Astrocyte (in vitro differentiated cells and primary cell): ENCODE measurements at places on chromosomes 4 and X.
A peak's percentile ranks its signal among the peaks of the same experiment; 100 is the strongest.

DNA sequence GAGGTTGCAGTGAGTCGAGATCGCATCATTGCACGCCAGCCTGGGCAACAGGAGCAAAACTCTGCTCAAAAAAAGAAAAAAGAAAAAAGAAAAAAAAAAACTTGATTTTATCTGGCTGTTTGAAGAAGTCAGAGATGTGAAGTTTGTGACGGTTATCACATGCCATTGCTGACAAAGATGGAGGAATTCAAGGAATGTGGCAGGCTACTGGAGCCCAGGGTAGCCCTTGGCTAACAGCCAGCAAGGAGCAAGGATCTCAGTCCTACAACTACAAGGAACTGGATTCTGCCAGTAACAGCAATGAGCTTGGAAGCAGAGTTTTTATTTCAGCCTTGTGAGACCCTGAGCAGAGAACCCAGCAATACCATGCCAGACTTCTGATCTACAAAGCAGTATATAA is 24.3 kb upstream of the TET2 start:
- peak; percentile 37 for DNase-seq

- DNase-seq, result peak; percentile 51
These were observed 4.8 kb downstream of the CPE start for GRCh38 chr4:165383591-165384073.

DNA sequence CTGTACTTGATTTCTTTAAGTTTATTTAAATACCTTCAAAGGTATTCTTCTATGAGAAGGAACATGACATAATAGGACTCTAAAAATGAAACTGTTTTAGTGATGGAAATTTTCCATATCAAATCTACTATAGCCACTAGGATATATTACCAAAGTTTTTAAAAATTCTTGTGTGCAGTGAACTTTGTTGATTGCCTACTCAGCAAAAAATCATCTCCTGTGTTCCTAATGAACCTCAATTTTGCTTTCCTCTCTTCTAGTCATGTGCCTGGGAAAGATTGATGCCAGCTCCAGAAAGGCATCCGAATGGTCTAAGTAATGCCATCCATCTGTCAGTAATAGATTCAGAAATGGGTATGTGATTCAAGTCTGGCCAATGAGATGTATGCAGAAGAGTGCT is 111.1 kb downstream of the ANXA3 start:
- DNase-seq, result no peak

GRCh38 chr4:70768301-70768948 is 46.7 kb downstream of the RUFY3 start:
- DNase-seq, result peak; percentile 18

- DNase-seq, result peak; percentile 62
These were observed 6.2 kb downstream of the NCAPG start for GRCh38 chr4:17817027-17817426.

- DNase-seq, result peak; percentile 56
These were observed 48.7 kb upstream of the BCOR start for GRCh38 chrX:40146262-40147125.

GRCh38 chrX:68989456-68989855 is 160.6 kb downstream of the EFNB1 start:
- DNase-seq, result no peak

DNA sequence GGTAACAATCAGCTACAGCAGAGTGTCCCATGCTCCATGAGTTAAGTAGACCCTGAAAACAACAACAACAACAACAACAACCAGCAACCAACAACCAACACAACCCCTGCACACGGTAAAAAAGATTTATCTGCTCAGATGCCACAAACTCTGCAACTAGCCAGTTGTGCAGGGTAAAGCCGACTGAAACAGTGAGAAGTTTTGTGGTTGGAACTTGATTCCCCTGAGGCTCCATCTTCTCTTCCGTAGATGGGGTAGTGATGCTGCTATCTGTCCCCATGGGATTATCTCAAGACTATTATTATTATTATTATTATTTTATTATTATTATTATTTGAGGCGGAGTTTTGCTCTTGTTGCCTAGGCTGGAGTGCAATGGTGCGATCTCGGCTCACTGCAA is 50.6 kb upstream of the RAPGEF2 start:
- no peak for DNase-seq

DNA sequence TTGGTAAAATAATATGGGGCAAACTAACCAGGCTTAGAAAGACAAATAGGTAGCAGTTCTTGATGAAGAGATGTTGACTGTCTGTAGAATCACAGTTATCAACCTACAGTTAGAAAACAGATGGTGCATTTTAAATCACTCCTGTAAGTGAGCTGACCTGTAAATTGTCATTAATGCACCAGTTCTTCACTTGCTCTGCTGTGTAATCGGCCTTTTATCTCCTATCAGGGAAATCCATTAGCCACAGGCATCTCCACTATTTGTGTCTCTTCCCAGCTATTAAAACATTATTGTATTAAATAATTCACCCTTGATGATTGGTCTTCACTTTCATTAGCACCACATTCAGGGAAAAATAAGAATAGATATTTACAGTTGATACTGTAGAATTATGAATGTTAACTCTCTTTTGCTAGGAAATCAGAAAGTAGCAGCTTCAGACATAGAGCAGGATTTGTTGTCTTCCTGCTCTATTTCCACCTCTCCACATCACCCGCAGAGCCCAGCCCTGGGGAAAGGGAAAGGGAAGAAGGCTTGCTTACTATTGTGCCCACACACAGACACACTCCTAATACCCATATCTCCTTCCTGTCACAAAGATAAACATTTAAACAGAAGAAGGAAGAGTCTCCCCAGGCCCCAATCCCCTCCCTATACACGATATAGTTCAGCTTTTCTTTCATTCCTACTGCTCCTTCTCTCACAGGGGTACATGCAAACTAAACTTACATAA is 97.1 kb downstream of the REELD1 start:
- peak; percentile 35 for DNase-seq
